ENCODE measurements at places on chromosomes 4 and X.
A peak's percentile ranks its signal among the peaks of the same experiment; 100 is the strongest.

DNA sequence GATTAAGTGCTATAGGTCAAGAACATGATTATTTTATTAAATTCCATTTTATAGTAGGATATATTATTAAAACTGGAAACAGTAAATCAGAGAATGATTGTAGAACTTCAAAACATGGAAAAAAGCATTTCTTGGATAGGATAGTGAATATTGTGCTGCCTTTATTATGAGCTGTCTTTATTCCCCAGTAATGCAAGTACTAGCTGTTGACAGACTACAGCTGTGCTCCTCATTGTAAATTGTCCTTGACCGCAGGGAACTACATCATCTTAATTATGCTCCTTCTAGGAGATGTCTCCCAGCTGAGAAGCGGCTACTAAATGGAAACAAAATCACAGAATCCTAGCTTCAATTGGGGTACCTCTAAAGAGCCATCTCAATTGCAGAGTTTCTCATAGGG is 1457.2 kb upstream of the PCDH7 start:
- no peak for DNase-seq

- no peak for DNase-seq
Measured at GRCh38 chr4:108110450-108110849, 58.3 kb downstream of the LEF1 start.

DNA sequence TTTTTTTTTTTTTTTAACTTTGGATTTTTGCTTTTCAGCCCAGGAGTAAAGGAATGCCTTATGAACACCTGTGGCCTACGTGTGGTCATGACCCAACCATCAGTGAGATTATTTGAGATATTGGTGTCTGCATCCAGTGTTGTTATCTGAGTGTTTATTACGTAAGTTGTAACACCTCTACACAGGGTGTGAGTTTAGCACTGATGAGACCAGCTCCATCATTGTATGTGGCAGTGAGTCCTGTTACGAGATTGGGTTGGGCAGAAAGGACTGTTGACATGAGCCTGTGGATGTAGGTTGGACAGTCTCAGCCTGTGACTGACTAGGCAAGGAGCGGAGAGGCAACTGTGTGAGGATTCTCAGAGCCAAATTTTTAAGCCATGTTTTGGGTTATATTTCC is 179.0 kb downstream of the PTTG2 start:
- DNase-seq, result no peak

DNA sequence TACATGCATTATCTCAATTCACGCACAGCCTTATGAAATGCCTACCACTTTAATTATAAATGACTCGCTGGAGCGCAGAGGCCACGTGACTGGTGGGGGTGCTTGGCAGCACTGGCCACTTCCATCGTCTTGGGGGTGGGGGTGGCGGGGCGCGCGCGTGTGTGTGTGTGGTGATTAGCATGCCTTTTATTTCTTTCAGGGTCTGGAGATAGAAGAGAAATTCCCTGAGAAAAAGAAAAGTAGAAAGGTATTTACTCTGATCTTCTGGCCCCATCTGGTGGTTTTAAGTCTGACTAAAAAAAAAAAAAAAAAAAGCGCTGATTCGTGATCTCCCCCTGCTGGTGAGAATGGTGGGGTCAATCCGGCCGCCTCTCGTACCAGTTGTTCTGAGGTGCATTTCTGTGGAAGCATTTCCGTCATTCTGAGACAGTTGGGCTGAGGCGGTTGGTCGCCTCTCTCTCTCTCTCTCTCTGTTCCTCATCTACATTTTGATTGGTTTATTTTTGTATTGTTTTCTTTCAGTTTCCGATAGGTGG is at the start of gene CCNB3:
CCNB3 (plus strand) TSS at position 402 of the 536 bp plus-strand sequence. CDS start 80,399 bp downstream, outside the sequence.
- peak; percentile 82 for DNase-seq

DNA sequence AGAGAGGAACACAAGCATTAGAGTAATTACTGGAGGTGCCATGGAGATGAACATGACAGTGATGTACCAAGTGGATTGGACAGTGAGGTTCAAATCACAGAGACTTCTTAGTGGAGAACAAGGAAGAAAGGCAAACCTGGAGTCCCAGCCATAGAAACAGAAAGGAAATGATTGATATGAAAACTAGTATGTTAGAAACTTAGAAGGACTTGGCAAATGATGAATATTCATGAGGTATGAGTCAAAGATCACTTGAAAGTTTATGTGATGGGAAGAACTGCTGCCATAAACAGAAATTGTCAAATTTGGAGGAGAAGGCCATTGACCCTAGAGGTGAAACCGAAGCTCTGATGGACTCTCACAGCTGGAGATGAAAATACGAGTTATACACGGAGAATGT is 88.2 kb downstream of the PHOX2B start:
- DNase-seq, result no peak
